ENCODE measurements at places on chromosomes 4 and X.

DNA sequence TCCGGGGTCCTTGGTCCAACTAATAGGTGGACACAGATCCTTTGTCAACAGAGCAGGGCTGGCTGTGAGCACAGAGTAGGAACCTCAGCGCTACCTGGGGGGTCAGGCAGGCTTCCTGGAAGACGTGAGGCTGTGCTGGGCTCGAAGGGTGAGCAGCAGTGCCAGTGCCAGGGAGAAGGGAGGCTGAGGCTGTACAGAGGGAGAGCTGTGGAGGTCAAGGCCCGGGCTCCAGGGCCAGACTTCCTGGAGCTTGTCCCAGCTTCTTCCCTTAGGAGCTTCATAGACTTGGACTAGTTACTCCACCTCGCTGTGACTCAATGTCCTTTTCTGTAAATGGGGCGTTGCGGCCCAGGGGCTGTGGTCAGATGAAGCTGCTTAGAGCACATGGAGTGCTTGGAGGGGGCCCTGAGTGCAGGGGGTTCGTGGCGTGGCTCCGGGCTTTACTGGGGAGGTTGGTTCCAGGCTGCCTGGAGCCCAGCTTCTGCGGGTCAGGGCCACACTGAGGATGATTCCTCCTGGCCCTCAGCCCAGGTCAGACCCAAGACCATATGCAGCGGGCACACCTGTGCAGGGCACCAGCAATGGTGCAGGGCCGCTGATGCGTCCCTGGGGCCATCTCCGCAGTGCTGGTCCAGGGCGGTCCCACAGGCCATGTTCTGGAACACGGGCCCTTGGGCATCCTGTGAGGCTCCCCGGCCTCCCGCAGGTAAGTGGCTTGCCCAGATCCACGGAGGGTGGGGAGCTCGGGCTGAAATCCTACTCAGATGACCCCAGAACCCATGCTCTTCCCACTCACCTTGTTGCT, 98.1 kb downstream of the DCTD start:
- no peak for DNase-seq

GRCh38 chrX:44225667-44226066, 117.8 kb downstream of the EFHC2 start:
- no peak for DNase-seq

DNA sequence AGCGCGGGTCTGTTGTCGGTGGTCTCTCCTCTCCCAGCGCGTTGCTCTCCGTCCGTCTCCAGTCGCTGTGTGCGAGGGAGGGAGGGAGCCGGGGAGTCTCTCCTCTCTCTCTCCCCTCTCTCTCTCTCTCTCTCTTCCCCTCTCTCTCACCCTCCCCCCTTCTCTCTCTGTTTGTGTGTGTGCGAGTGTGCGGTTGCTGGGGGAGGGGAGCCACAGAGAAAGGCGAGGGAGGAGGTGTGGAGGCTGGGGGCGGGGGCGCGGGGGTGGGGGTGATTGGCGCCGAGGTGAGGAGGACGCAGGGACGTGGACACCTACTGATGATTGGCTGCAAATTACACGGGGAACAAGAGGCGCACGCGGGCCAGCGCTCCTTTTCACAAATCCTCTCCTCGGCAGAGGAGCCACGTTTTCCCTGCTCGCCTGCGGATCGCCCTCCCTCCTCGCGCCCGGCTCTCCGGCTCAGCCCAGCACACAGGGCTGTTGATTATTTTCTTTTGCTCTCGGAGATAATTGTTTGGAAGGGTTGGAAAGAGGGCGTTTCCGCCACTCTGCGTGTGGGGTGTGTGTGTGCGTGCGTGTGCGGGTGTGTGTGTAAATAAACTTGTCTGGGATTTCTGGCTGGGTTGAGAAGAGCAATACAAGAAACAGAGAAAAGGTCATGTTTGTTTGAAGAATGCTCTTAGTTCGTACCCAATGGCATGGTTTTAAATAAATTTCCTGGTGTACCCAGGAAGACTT, at the start of gene CXXC4:
CXXC4 (minus strand) TSS at position 73 of the 738 bp plus-strand sequence. CDS start 3,092 bp downstream, outside the sequence.
- DNase-seq = peak; percentile 63

DNA sequence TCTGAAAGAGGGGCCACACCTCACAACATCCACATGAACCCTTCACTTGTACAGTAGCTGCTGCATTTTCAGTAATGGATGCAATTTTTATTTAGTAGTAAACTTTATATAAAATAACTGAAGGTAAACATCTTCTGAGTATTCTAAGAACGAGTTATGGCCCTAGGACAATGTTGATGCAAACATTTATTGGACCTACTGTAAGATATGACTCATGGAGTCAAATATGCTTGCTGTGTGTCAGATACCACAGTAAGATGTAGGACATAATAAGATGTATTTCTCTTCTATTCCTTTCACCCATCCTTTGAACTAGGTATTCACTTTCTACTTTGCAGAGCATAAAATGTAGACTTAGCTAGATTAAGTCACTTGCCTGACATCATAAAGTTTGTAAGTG, 87.6 kb downstream of the TEX13C start:
- no peak for DNase-seq

- no peak for DNase-seq
Measured at GRCh38 chr4:36990128-36990872, 254.2 kb upstream of the NWD2 start.

DNA sequence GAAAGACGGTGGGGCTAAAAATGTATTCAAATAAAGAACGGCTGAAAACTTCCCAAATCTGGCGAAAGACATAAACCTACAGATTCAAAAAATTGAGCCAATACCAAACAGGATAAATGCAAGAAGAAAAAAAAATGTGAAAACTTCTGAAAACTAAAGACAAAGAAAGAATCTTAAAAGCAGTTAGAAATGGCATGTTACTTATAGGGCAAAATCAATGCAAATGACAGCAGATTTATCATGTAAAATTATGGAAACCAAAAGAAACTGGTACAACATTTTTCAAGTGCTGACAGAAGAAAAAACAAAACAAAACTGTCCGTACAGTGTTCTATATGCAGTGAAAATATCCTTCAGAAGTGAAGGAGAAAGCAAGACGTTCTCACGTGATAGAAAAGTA, 239.0 kb downstream of the PDGFC start:
- peak; percentile 46 for DNase-seq

- no peak for DNase-seq
Measured at GRCh38 chr4:153072661-153073060, 131.6 kb upstream of the TRIM2 start.

All from astrocyte of the spinal cord (primary cell).